RCC 7860 (cell line): ENCODE measurements at places on chromosomes 7 and 10.
A peak's percentile ranks its signal among the peaks of the same experiment; 100 is the strongest.

GRCh38 chr10:45239642-45240041 lies 75.8 kb downstream of the OR13A1 start:
- no peak for DNase-seq

DNA sequence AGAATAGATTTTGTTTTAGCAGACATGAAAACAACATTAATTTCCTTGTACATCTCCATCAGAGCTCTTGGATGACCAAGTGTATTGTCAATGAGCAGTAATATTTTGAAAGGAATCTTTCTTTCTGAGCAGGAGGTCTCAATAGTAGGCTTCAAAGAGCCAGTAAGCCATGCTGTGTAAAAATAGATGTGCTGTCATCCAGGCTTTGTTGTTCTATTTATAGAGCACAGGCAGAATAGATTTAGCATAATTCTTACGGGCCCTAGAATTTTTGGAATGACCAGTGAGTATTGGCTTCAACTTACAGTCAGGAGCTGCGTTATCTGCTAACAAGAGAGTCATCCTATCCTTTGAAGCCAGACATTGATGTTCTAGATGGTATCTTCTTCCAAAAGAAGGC lies 19.0 kb downstream of the MINPP1 start:
- no peak for DNase-seq

DNA sequence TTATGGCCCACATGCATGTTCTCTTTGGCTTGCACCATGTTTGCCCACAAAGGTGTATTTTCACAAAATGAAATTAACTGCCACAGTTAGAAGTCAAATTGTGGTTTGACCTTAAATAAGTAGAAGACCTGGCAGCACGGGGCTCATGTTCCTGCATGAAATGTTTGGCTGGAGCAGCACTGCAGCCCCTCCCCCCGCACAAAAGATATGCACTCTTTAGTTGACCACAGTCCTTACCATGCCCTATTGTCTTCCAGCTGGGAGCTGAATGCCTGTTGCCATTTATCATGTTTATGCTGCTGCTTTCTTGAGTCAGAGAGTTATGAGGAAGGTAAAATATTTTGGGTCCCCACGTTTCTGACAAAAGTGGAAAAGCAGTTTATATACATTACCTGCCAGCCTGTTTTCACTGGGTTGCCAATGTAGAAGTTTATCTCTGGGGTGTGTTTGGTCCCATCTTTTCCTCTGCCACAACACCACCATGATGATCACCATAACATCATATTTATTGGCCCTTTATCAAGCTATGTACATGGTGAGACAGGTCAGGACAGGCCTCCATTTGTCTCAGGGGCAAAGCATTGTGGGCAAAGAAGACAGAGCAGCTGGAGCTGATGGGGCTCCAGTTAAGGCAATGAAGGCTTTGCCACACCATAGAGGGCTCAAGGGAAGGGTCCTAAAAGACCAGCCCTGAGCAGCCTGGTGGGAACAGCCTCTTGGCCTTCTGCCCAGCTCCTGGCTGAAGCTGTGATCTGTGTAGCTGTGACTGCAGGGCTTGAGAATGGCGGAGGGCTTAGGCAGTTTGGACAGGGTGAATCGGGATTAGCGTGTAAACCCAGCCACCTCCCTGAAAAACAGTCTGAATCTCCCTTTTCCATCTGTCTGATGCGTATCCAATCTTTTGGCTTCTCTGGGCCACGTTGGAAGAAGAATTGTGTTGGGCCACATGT lies 5.4 kb downstream of the PRF1 start:
- no peak for DNase-seq

- DNase-seq: no peak
These were observed 51.1 kb downstream of the ADCYAP1R1 start for GRCh38 chr7:31102973-31103850.

- no peak for DNase-seq
These were observed 17.5 kb downstream of the STAG3 start for GRCh38 chr7:100195222-100195621.

DNA sequence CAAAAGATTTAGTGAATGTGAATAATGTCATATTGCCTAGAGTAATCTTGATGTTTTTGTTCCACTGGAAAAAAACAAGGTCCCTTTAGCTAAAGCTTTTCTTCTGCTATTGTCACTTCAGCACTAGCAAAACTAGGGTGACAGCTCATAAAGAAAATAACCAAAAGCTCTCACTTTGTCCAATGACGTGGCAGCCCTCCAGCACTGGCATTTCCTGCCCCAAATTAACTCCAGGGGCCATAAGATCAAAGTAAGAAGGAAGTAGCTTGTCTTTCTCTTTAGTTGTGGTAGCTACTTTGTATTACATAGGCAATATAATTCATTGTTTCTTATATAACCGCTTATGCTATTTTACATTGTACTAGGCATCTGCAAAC lies 47.3 kb downstream of the LRRN3 start:
- DNase-seq: peak; percentile 49

DNA sequence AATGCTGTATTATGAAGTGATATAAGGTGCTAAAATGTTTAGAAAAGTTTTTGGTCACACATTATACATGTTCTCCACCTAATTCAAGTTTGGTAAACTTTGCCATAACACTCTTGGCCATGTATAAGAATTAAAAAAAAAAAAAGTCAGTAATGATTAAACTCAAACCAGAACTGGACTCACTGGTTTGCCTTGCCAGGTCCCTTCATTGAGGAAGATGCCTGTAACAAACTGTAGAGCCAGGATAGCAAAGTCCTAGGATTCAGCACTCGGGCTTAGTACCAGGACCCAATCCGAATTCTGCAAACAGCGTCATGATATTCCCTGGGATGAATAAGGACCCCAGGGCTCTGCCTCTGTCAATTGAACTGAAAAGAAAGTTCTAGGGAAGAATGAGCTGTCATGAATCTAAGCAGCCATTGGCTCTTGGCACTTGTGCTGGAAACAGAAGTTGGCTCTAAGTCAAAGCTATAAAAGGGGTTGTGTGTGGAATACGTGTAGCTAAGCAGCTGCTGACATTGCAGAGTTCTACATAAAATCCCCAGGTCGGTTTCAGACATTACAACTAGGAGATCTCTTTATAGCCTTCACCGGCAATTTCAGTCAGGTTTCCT lies 216.9 kb downstream of the C7orf25 start:
- no peak for DNase-seq

GRCh38 chr7:90461219-90461618 lies 8.2 kb upstream of the PTTG1IP2 start:
- no peak for DNase-seq

DNA sequence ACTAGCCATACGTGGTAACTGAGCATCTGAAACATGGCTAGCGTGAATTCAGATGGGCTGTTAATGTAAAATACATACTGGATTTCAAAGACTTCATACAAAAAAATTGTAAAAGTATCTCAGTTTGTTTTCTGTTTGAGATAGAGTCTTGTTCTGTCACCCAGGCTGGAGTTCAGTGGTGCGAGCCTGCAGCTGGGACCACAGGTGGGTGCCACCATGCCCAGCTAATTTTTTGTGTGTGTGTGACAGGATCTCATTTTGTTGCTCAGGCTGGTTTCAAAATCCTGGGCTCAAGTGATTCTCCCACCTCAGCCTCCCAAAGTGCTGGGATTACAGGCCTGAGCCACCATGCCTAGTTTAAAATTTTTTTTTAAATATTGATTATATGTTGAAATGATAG lies 4.5 kb downstream of the TMEM243 start:
- DNase-seq: no peak

DNA sequence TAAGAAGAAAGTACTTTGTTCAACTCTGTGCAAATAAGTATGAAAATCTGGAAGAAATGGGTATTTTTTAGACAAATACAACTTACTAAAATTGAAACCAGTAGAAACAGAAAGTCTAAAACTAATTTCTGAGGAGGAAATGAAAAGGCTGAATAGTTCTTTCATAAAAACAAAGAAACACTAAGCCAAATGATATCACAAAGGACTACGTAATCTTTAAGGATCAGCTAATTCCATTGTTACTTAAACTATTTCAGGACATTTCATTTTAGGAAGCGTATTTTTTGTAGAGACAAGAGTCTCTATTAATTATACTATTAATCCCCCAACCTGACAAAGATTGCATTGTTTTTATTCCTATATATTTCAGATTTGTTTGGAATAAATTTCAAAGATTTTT lies 11.2 kb upstream of the CCSER2 start:
- no peak for DNase-seq

DNA sequence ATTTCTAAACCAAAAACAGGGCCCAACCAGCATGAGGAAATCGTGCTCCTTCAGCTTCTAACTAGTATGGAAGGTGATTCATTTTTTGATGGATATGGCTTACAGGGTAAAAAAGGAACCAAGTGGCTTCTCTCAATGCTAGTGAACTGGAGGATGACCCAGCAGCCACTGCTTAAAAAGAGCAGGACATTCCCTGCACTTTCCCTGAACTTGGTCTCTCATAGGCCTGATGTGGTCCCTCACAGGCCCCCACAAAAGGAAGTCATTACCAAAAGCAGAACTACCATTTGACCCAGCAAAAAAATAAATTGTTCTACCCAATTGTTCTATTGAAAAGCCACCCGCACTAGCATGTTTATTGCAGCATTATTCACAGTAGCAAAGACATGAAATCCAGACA lies 188.8 kb downstream of the CALN1 start:
- DNase-seq: no peak

DNA sequence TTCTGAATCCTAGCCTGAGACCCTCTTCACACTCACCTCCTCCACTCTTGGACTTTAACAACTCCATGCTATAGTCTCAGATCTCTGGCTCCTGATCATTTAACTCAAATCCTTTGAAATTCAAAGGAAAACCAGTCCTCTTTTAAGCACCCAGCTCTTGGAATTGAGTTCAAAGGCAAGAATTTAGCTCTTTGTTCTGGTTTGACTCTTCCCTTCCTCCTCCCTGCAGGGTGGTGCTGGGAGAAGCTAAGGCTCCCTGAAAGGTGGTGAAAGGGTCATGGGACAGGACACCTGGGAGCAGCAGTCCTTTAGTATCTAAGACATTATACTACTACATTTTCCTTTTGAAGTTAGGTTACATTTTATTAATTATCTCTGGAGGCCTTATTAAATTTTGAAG lies 259.4 kb downstream of the CCSER2 start:
- no peak for DNase-seq
